Fibroblast of lung (primary cell): ENCODE measurements at places on chromosomes 7 and 10. TPM values are rescaled to one million over a fixed set of nuclear protein-coding genes. Genes with fewer than 3 reads are reported as not detected.
A peak's percentile ranks its signal among the peaks of the same experiment; 100 is the strongest.

Gene EBF3
- total RNA-seq, result under 0.01 and 0.17 TPM in 2 replicates

DNA sequence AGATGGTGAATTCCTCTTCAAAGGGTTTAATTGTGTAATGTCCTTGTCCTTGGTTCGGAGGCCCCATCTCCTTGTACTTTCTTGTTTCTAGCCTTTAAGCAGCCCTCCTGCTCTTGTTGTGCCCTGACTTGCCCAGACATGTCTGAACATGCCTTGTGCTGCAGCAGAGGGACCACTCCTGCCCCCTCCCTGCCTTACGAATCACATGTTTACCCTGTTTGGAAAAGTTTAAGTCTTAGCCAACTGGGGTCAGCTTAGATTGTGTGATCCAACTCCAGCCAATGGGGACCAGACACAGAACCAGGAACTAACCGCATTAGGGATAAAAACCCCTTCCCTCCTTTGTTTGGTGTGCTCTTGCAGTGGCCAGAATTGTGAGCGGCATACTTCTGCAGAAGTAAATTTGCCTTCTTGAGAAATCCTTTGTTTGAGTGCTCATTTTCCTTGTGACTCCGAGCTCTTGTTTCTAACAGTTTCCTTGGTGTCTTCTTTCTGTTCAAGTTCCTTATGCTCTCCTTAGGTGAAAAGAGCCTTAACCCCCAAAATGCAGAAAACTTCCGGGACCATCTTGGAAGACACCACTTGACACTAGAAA is 29.4 kb downstream of the CLRN3 start:
- DNase-seq, result peak; percentile 12
- H3K4me3 ChIP-seq, result no peak overlapping the region
- H3K4me1 ChIP-seq, result no peaks in the 10 kb centered on the region
- no peaks in the 10 kb centered on the region for H3K27me3 ChIP-seq

Gene ECHDC3
- total RNA-seq, result 16.2 and 17.7 TPM in 2 replicates

- no peaks in the 10 kb centered on the region for H3K27me3 ChIP-seq
- no peaks in the 10 kb centered on the region for H3K4me1 ChIP-seq
- H3K27ac ChIP-seq, result no peak overlapping the region
- H3K4me3 ChIP-seq, result no peak overlapping the region
- no peaks in the 10 kb centered on the region for H3K36me3 ChIP-seq
- no peak for DNase-seq
These were observed 628.7 kb upstream of the SEMA3D start for GRCh38 chr7:85815526-85815925.

GRCh38 chr7:123522066-123522465 is 12.3 kb downstream of the IQUB start:
- no peaks in the 10 kb centered on the region for H3K4me1 ChIP-seq
- no peak overlapping the region for H3K4me3 ChIP-seq
- no peaks in the 10 kb centered on the region for H3K36me3 ChIP-seq

DNA sequence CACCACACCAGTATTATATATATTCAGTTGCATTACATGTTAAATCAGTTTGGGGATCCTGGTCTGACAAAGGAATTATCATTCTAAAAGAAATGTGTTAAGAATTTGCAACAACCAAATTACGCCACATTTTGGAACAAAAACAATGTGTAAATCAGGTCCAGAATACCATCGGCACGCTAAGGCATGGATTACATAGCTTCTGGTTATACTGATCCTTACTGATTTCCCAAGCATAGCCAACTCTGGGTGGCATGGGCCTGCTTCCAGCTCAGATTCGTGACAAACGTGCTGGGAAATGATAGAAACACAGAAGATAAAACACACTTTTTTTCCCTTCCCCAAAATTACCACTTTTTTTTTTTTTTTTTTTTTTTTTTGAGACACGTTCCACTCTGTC is 660.0 kb downstream of the SORCS1 start:
- no peaks in the 10 kb centered on the region for H3K4me1 ChIP-seq
- H3K4me3 ChIP-seq, result no peak overlapping the region
- no peaks in the 10 kb centered on the region for H3K36me3 ChIP-seq
- no peak overlapping the region for H3K27ac ChIP-seq

Gene SEMA3E
- 1.5 and 2.0 TPM in 2 replicates for total RNA-seq

Gene GNGT1
- not detected in 2 replicates for total RNA-seq

GRCh38 chr7:23337374-23337773 is 38.2 kb downstream of the MALSU1 start:
- no peak overlapping the region for H3K27ac ChIP-seq
- no peaks in the 10 kb centered on the region for H3K27me3 ChIP-seq
- H3K36me3 ChIP-seq, result no peaks in the 10 kb centered on the region
- H3K4me1 ChIP-seq, result peaks cover 11% of the 10 kb centered on the region

DNA sequence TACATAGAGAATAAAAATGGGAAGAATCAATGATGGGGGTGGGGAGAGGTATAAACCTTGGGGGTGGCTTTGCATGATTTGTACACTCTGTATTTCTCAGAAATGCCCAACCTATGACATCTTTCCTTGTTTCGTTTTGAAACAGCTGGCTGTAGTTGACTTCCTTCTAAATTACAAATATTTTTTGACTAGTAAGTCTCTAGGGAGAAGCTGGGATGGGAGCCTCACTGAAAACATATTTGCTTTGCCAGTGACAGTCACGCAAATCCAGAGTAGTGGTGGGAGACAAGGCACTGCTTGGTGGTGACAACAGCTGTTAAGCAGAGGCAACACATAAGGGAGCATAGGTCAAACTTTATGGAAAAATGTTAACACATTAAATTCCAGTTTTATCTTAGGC is 440.5 kb downstream of the SEMA3D start:
- H3K4me1 ChIP-seq, result no peaks in the 10 kb centered on the region
- H3K36me3 ChIP-seq, result no peaks in the 10 kb centered on the region
- H3K4me3 ChIP-seq, result no peak overlapping the region
- H3K27ac ChIP-seq, result no peak overlapping the region

DNA sequence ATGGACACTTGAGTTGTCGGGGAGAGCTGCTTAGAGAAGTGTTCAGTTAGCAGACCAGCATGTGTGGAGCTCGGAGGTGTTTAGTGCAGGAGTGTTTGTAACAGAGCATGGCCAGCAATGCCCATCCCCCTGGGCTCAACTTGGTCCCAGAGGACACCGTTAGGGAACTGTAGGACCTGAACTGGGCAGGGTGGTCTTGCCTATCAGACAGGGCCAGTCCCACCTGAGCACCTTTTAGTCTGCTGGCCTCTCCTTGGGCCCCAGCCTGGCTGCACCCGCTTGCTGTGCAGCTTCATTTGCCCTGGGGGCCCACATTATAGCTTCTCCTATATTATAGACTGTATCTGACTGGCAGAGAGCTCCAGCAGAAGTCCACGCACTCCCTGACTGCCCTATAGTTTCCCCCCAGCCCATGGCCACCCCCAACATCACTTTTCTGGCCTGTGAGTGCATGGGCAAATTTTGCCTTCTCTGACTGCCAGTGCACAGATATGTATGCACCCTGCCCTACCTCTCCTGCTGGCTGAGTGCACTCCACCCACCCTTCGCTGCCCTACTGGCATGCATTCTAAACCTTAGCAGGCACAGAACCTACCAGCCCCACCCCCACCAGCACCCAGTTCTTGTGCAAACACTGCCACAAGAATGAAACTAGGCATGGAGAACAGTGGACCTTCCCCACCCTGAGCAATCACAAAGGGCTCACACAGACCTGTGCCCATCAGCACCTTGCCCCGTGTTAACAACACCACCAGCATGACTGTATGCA is 1030.6 kb upstream of the GHITM start:
- H3K36me3 ChIP-seq, result no peaks in the 10 kb centered on the region
- H3K27me3 ChIP-seq, result no peaks in the 10 kb centered on the region
- no peaks in the 10 kb centered on the region for H3K4me1 ChIP-seq
- DNase-seq, result no peak
- no peak overlapping the region for H3K27ac ChIP-seq

- no peaks in the 10 kb centered on the region for H3K27me3 ChIP-seq
- H3K4me1 ChIP-seq, result no peaks in the 10 kb centered on the region
- no peaks in the 10 kb centered on the region for H3K36me3 ChIP-seq
- no peak overlapping the region for H3K4me3 ChIP-seq
These were observed 17.1 kb downstream of the IKZF1 start for GRCh38 chr7:50321487-50322067.

- no peaks in the 10 kb centered on the region for H3K36me3 ChIP-seq
- H3K27me3 ChIP-seq, result no peaks in the 10 kb centered on the region
- DNase-seq, result no peak
- no peak overlapping the region for H3K27ac ChIP-seq
- H3K4me3 ChIP-seq, result no peak overlapping the region
- no peaks in the 10 kb centered on the region for H3K4me1 ChIP-seq
These were observed 69.0 kb downstream of the PRSS58 start for GRCh38 chr7:142188846-142189245.

- no peaks in the 10 kb centered on the region for H3K36me3 ChIP-seq
- no peaks in the 10 kb centered on the region for H3K27me3 ChIP-seq
- no peak overlapping the region for H3K4me3 ChIP-seq
These were observed 80.3 kb downstream of the SKAP2 start for GRCh38 chr7:26784118-26784517.

Gene AGR3
- total RNA-seq, result not detected in 2 replicates

Gene NKX1-2
- total RNA-seq, result not detected in 2 replicates

- H3K4me3 ChIP-seq, result no peak overlapping the region
- H3K4me1 ChIP-seq, result no peaks in the 10 kb centered on the region
- H3K27me3 ChIP-seq, result no peaks in the 10 kb centered on the region
- no peak overlapping the region for H3K27ac ChIP-seq
These were observed 21.3 kb downstream of the CYP2W1 start for GRCh38 chr7:1004018-1004852.

Gene ARHGEF35
- 0.51 and 5.4 TPM in 2 replicates for total RNA-seq

GRCh38 chr7:117470777-117471176 is 9.0 kb upstream of the CFTR start:
- H3K27ac ChIP-seq, result no peak overlapping the region
- no peaks in the 10 kb centered on the region for H3K36me3 ChIP-seq
- no peak for DNase-seq
- H3K4me3 ChIP-seq, result no peak overlapping the region

Gene CEP41
- total RNA-seq, result 8.0 and 8.3 TPM in 2 replicates

Gene PUS7
- 8.8 and 14.9 TPM in 2 replicates for total RNA-seq

Gene TAS2R40
- not detected in 2 replicates for total RNA-seq

Gene ZNF3
- total RNA-seq, result 26.8 and 30.8 TPM in 2 replicates

GRCh38 chr10:73032536-73032935 is 64.1 kb downstream of the P4HA1 start:
- no peak overlapping the region for H3K4me3 ChIP-seq
- peaks cover 1% of the 10 kb centered on the region for H3K36me3 ChIP-seq
- H3K27me3 ChIP-seq, result no peaks in the 10 kb centered on the region
- DNase-seq, result no peak
- no peak overlapping the region for H3K27ac ChIP-seq
- no peaks in the 10 kb centered on the region for H3K4me1 ChIP-seq
